ENCODE measurements at places on chromosomes 7 and 10.

DNA sequence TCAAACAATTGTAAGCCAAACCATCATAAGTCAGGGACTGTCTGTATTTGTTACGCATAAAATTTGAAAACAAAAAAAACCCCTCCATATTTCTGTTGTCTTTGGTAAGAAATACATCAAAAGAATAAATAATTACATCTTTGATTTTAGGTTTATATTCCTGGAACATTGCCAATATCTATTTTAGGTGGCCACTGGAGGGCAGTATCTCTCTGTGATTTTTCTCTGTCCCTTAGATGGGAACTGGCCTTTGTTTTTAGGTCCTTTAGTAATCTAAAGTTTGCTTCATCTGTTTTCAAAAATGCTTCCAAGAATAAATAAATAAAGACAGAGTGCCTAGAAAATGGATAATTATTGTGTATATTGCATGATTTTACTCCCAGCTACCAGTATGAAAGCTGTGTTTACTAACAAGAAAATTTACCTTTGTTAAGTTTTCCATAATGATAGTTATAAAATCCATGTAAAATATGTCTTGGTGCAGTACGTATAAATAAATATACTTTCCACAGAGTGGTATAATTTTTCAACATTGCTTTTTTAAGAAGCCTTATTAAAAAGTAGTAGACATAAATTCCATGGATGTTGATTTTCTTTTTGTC, 64.2 kb downstream of the PHYHIPL start:
- no peak for DNase-seq

DNA sequence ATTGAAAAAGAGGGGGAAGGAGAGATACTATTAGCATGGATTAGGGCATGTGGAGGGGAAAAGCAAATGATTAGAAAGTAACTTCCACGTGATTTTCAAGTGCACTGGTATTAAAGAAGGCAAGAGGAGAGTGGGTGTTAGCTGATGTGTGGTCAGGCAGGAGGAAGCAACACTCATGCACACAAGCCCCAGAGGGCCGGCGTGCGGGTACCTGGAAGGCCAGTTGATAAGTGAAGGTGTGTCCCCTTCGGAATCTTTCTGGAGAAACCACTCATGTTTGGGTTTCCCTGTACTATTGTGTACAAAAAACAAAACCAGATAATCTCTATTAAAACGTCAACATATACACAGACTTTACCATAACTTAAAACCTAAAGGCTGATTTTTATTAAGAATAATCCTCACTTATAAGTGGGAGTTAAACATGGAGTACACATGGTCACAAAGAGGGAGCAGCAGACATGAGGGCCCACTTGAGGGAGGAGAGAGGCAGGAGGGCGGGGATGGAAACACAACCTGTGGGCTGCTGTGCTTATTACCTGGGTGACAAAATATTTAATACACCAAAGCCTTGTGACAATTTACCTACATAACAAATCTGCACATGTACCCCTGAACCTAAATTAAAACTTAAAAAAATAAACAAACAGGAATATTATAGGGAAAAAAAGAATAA, 98.9 kb downstream of the SVIL start:
- no peak for DNase-seq

GRCh38 chr10:100802607-100803006, 57.2 kb downstream of the PAX2 start:
- DNase-seq, result no peak

DNA sequence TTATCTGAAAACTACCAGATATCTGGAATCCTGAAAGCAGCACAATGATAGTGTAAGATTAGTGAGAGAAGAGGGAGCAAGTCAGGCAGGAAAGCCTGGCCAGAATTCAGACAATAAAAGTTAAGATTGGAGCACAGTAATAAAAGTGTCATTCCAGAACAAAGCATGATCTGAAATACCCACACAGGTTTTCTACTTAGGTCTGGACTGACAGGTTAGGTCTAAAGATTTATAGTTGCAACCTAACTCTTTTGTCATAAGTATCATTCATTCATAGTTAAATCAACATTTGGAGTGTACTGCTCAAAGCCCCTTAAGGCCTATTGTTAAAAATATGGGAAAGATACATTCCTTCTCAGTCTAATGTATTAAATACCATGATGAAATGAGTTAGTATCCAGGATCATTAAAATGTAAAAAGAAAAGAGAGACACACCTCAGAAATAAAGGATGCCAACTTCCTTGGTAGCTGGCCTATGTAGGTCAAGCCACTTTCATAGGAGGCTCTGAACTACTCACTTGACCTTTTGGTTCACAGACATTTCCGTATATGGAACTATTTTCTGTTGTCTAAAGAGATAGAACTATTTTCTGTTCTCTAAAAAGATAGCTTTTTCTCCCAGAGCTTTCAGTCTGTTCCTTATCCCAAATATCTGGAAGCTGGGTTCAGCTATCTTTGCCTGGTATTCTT, 105.2 kb downstream of the FAS start:
- no peak for DNase-seq

Data from hypothalamus (tissue), 51 donors.